Stimulated activated naive CD8-positive, alpha-beta T cell treated with anti-CD3 and anti-CD28 coated beads, Interleukin-15, amount 100 ng/mL, for 72 hours (primary cell): ENCODE measurements at places on chromosomes 11 and 22.

DNA sequence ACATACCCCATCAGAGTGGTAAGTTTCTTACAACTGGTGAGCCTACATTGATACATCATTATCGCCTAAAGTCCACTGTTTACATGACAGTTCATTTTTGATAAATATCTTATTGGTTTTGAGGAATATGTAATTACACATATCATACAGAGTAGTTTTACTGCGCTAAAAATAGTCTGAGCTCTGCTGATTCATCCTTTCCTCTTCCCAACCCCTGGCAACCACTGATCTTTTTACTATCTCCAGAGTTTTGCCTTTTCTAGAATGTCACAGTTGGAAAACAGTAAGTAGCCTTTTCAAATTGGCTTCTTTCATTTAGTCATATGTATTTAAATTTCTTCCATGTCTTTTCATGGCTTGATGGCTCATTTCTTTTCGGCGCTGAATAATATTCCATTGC, 112.8 kb downstream of the LARGE1 start:
- no peak for DNase-seq

- DNase-seq = no peak
Measured at GRCh38 chr11:116132273-116132978, 628.2 kb upstream of the CADM1 start.

- DNase-seq = no peak
Measured at GRCh38 chr11:100791860-100792259, 104.8 kb downstream of the ARHGAP42 start.

GRCh38 chr11:10477690-10478046, 22.6 kb downstream of the AMPD3 start:
- no peak for DNase-seq

- DNase-seq = no peak
Measured at GRCh38 chr11:11045156-11045930, 187.5 kb upstream of the ZBED5 start.

DNA sequence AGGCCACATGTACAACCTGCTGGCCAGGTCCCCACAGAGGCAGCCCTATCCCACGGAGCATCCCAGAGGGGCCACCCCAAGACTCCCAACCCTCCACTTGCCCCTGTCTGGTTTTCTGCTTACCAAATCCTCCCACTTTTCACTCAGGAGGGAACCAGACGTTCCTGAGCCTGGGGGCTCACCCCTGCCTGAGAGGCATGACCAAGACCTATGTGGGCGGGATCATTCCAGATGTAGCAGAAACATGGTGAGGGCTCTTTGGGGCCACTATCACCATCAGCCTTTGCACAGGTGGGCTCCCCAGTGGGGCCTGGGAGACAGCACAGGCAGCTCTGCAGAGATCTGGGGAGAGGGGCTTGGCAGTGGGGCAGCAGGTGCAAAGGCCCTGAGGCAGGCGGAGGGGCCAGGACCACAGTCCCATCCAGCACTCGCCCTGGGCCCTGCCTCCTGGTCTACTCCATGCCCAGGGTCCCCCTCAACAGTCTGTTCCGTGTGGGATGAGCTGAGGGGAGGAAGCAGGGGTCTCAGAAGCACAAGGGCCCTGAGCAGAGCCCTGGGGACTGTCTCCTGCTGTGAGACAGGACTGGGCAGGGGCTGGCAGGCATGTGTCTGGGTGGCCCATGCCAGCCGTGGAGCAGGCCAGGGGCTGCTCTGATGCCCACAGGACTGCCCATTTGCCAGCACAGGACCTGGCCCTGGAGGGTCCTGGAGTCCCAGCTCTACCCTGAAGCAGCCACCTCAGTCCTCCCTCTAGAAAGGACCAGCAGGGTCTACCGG, 9.4 kb downstream of the PIM3 start:
- no peak for DNase-seq

- DNase-seq = peak; percentile 69
Measured at GRCh38 chr11:3165152-3165705, at the start of gene OSBPL5. OSBPL5 (minus strand) TSS chr11:3165310; CDS start chr11:3129148, 36,162 bp downstream.

DNA sequence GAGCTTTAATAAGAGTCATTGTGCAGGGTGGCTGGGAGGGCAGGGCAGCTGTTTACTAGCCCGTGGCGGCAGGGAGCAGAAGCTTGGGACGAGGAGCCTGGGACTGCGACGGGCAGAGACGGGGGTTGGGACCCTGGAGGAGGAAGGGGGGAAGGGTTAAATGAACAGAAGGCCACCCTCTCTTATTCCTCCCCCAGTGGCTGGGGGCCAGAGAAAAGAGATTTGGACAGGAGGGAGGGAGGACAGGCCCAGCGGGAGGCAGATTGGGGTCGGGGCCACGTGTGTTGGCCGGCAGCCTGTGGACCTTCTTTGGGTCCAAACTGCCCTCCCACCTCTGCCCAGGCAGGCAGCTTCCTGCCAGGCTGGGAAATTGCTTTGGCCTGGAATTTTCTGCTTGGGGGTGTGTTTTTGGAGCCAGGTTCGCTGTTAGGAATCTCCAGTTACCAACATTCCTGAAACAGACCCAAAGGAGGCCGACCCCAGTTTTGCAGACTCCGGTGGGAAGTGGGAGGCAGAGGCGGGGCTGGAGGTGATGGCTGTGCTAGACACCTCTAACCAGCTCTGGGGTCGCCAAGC, 50.2 kb downstream of the APOL3 start:
- DNase-seq = no peak

GRCh38 chr22:10961043-10961860, 4566.7 kb upstream of the OR11H1 start:
- DNase-seq = no peak

- no peak for DNase-seq
Measured at GRCh38 chr11:43874738-43875137, 5.9 kb upstream of the ALKBH3 start.

DNA sequence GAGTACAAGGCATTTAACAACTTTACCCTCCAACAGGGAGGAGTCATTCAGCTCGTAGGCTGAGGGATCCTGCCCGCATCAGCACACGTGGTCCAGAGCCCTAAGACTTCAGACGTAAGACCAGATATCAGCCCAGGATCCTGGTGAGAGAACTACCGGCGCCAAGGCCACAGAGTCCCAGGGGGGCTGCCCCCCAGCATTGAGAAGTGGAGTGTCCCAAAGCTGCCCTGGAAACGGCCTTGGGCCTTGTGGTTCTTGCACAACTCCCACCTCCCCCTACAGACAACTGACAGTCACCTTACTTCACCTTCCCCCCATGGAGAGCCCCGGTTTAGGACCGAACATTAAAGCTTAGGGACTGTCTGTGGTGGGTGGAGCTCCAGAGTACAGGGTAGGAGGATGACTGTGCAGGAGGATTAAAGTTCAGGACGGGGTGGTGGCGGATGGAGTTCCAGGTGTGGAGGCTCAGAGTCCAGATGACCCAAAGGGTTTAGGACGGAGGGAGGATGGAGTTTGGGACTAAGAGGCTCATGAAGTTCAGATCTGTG, 1.0 kb downstream of the C11orf91 start:
- DNase-seq = no peak

DNA sequence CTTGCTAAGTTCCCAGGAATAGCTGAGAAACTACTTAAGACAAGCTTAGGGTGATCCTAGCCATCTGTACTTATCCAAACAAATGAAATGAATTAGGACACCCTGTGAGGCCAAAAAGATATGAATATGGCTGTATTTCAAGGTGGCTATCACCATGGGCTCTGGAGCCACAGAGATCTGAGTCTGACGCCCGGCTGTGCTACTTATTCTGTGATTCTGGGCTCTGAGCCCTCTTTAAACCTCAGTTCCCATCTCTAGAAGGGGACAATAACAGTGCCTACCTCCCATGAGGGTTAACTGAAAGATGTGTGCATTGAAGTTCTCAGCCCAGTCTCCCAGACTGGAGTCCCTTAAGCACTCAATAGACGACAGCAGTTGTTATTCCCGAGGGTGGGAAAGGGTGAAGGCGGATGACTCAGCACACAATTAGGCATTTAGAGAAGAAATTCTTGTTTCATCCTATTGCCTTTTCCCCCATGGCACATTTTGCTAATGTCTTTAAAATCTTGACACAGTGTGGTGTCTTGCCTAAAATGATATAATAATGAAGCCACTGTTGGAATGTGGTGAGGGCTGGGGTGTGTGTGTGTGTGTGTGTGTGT, 132.5 kb downstream of the ADAMTS15 start:
- no peak for DNase-seq

DNA sequence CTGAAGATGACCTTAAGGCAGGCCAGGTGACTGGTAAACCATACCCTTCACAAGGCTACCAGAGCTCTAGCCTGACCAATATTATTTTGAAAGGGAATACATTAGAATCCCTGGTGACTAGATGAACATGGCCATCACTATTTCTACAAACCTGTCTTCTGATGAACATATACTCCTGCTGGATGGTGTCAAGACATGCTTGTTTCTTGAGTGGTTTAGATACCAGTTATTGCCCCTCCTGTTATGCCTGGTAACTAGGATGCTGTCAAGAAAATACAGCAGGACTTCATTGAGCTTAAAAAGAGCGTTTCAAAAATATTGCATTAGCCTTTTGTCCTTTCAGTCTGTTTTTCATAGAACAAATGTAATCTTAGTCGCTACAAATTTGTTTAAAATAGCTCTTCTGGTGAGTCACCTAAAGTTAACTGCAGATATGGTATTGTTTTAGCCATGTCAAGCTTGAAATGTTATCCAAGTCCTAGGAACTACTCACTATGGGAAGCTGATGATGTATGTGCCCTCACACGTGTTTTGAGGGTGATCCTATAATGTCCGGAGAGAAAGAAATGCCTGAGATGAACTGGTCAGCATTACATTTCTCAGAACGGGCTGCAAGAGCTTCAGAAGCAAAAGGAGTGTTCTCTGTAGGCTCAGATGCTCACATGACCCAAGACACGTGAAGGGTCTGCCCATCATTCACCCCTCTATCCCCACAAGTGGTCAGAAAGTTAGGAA, 20.6 kb downstream of the ADM start:
- no peak for DNase-seq

DNA sequence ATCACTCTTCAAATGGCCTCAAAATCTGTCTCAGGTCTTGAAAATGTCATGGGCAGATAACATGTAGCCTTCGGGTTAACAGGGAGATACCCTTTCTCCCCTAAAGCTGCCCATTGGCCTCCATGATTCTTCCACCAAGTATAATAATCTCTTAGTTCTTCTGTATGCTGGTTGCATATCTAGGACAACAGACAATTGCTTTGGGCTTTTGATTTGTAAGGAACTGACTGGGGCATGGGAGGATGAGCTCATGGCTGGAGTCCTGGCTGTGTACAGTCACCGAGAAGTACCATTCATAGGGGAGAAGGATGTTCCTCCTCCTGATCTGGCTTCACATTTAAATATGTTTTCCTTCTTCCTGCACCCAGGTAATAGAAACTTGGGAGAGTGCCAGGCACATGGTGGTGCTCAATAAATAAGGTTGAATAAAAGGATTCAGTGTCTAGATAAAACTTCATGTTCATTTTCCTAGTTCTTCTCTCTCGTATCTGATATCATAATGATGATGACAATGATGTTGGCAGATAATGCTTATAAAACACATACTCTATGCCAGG, 2.8 kb upstream of the AMPD3 start:
- no peak for DNase-seq

GRCh38 chr11:46360878-46361277, 13.6 kb downstream of the DGKZ start:
- no peak for DNase-seq

GRCh38 chr11:83827940-83828554, 541.9 kb upstream of the CCDC90B start:
- DNase-seq = no peak

GRCh38 chr11:77668760-77669159, 31.2 kb upstream of the CLNS1A start:
- no peak for DNase-seq

DNA sequence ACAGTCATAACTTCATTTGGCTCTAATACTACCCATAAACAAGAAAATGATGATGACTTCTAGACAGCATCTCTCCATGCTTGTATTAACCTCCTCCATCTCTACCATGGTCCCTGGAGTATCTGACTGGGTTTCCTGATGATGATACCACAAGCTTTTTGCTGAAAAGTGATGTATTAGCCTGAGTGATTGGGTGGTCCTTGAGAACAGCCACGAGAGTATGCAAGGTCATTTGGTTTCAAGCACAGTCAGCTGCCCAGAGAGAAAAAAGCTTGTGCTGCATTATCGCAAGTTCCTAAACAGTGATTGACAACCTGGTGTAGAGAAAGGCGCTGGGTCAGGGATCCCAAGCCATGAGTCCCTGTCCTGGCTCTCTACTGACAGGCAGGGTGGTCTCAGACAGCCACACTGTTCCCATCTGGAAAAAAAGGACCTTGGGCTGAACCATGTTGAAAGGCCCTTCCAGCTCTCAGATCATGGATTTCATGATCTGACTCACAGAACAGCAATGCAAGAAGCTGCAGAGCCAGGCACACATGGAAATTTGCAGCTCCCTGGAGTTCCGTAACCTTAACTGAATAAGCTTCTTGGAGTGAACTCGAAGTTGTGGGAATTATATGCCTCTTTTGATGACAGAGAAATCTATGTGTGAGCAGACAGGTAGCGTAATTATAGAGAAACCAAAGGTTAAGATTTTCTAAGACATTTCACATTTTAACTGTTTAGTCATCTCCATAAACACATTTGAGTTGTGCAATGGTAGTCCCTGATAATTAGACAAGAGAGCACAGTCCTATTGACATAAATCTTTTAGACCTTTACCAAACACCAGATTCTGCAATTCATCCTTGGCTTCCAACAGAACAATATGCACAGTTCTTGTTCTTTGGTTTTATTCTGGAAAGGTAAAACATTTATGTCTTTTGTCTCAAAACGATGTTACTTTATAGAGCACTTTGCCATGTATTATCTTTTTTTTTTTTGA, 54.1 kb upstream of the UBASH3B start:
- no peak for DNase-seq

- no peak for DNase-seq
Measured at GRCh38 chr22:44743804-44744211, 8.6 kb upstream of the ARHGAP8 start.

DNA sequence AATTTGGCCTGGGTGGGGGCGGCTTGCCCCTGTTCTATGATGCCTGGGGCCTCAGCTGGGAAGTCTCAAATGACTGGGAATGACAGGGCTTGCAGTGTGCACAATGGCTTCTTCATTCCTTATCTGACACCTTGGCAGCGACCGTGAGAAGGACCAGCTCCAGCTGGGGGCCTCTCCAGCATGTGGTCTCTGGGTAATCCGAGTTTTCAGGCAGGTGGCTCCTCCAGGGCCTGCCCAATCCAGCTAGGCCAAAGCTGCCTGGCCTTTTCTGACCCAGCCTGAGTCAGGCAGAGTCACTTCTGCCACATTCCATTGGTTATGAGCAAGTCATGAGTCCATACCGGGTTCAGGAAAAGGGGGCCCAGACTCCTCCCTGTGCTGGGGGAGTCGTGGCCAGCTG, 646.0 kb downstream of the OPCML start:
- DNase-seq = no peak

GRCh38 chr11:110059706-110060463, 33.3 kb upstream of the ZC3H12C start:
- DNase-seq = no peak
